ENCODE measurements at places on chromosomes 13 and 19.
A peak's percentile ranks its signal among the peaks of the same experiment; 100 is the strongest.

DNA sequence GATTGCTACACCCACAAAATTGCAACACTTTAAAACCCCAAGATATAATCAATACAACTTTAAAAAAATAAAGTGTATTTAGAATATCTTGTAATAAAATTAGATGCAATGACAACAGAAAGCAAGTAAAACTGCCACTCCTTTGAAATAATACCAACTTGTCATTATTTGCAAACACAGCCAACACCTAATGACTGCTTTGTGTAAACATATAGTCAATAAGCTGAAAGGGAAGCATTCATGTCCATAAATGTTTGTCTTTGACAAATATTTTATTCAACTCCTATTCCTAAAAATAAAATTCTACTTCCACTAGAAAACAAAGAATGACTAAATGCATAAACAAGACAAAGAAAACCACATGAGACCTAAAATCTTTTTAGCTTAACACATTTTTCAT is 6.6 kb downstream of the SMAD9 start:
- peak; percentile 58 for DNase-seq

- DNase-seq = no peak
Measured at GRCh38 chr13:25192936-25193335, 20.8 kb upstream of the AMER2 start.

DNA sequence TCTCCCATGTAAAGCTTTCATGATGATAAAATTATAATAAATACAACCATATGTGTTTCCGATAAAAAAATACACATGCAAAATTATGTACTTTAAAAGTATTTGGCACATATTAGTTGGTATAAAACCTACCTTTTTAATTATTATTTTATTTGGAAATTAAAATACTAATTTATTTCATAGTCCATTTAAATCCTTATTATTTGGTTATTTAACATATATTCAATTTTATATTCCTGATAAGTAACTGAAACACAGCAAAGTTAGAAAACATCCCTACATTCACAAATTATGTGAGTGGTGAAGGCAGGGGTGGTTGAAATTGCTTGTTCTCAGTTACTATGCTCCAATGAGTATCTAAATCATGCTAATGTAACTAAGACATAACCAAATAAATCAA is 920.5 kb downstream of the SLITRK1 start:
- DNase-seq = no peak

DNA sequence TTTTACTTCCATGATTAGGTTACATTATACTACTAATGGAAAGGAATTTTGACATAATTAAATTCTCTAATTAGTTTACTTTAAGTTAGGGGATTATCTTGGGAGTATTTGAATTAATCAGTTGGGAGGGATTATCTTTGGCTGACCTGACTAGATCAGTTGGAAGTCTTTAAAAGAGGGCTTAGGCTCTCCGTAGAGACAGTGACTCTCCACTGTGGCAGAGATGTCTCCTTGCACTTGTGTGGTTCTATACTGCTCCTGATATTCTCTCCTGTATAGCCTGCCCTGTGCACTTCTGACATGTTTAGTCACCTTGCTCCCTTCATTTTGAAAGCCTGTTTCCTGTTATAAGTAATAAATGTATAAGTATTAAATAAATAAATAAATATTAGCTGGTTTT is 1612.3 kb upstream of the PRR20A start:
- DNase-seq = no peak
